ENCODE measurements at places on chromosomes 5 and 9.

DNA sequence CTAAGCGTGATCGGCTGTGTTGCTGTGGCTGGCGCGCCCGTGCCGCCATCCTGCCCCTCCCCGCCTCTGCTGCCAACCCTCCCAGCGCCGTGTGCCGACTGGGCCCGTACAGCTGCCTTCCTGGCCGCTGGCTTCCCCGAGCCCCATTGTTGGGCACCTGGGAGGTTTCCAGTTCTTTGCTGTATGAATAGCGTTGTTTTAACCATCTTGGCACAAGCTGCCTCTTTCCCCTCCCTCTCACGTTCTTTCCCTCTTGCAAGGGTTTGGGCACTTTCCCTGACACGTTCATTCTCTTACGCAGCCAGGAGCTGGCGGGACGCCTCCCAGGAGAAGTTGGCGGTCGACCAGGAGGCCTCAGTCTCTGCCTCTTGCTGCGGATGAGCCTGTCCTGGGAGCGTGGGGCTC, 43.1 kb upstream of the RXRA start:
- no peak for DNase-seq

DNA sequence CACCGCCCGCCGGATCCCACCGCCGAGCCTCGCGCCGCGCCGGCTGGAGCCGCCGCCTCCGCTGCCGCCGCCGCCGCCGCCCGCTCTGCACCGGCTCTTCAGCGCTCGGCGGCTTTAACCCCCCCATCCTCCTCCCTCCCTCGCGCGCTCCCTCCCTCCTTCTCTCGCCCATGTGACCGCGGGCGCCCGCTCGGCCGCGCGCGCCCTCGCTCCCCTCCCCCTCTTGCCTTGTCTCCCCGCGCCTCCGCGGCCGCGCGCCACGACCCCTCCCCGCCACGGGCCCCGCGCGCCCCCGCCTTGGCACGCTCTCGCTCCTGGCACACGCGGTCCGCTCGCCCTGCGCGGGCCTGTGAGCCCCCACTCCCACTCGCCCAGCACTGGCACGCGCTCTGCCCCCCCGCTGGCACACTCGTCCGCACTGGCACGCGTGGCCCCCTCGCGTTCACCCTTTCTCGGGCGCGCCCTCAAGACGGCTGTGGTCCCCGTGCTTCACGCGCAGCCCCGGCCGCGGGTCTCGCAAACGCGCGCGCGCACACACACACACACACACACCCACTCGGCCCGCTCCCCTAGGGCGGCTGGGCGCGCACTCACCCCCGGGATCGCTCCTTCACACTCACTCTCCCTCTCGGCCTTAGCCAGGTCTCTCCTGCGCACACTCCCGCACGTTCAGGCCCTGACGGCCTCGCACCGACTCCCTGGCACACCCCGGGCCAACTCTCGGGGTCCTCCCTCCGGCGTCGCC, at the start of gene CNTFR:
TSS of gene CNTFR (minus strand) at position 89 of the 745 bp plus-strand sequence. CDS start 20,743 bp downstream, outside the sequence.
- DNase-seq: peak; percentile 27

GRCh38 chr9:136625101-136626065, 37.3 kb upstream of the EGFL7 start:
- no peak for DNase-seq

DNA sequence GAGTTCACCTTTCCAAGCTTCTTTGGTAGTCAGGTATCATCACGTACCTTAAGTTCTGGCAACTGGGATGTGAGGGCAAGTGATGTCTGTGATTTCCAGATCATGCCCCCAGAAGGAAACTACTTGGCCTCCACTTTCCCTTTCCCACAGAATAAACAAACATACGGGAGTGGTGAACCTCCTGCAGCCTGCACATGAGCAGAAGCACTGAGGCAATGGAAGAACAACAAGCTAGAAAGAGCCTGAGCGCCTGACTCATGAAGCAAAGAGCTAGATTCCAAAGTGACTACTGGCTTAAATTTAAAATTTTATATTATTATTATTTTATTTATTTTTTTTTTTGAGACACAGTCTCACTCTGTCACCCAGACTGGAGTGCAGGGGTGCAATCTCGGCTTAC, 35.0 kb downstream of the ARL15 start:
- no peak for DNase-seq

DNA sequence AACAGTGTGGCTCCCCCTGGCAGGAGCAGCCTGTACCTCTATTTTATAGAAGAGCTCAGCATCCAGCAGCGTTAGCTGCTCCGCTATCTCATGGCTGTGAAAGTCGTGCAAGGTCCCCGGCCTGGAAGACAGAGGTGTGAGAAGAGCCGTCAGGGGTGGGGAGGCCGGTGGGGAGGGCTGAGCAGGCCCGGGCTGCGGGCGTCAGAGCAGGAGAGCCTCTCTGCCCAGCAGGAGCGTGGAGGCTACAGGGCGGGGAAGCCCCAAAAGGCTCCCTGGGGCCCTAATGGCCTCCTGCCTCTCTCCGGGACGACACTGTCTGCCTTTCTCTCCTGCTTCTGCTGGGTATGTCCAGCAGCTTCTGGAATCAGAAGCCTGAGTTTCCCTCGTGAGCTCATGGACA, 42.6 kb downstream of the PRRT1B start:
- no peak for DNase-seq

- DNase-seq: no peak
Measured at GRCh38 chr5:140992828-140993227, 26.6 kb downstream of the PCDHAC2 start.

DNA sequence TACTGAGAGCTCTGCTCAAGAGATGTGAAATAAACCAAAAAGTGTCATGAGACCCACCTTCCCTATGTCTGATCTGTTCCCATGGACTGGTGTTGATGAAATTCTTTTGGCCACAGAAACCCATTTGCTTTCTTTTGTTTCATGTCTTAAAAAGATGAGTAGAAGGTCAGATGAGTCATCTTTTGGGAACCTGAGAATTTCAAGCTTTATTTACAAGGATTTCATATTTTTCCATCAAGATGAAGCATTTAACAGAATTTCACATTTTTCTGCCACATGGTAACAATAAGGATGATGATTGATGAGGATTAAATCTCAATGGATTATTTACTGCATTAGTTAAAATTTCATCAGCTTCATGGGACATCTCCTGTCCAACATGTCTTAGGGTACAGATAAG, 337.8 kb downstream of the DEPDC1B start:
- no peak for DNase-seq

DNA sequence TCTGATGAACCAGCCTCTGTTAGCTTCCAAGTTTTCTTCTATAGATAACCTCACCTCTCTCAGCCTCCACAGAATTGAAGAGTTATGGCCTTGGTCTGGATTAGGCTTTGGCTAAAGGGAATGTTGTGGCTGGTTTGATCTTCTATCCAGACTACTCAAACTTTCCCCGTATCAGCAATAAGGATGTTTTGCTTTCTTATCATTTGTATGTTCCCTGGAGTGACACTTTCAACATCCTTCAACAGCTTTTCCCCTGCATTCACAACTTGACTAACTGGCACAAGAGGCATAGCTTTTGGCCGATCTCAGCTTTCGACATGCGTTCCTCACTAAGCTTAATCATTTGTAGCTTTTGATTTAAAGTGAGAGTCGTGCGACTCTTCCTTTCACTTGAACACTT, 28.1 kb upstream of the GNE start:
- DNase-seq: no peak

GRCh38 chr9:81849631-81850259, 78.5 kb upstream of the SPATA31D4 start:
- DNase-seq: no peak

DNA sequence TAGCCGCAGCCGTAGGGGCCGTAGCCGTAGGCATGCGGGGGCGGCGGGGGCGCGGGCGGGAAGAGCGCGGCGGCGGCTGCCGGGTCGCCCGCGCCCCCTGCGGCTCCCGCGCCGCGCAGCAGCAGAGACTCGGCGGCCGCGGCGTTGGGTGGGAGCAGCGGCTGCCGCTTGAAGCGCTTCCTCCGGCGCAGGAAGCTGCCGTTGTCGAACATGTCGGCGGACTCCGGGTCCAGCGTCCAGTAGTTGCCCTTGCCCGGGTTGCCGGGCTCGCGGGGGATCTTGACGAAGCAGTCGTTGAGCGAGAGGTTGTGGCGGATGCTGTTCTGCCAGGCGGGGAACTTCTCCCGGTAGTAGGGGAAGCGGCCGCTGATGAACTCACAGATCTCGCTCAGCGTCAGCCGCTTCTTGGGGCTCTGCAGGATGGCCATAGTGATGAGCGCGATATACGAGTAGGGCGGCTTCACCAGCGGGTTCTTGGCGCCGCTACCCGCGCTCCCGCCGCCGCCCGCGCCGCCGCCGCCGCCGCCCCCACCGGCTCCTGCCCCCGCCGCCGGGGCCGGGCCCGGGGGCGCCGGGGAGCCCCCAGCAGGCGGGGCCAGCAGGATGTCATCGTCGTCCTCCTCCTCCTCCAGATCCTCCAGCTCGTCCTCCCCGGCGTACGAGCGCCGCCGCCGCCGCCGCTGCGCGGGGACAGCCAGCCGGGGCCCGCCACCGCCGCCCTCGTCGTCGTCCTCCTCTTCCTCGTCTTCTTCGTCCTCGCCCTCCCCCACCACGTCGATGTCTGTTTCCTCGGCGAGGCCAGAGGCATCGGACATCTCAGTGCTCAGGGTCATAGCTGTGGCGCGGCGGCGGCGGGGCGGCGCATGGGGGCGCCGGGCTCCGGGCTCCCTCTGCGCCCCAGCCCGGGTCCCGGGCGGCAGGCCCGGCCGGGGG, 781 bp downstream of the FOXD1 start:
- no peak for DNase-seq

GRCh38 chr5:151096001-151096373, 15.2 kb upstream of the TNIP1 start:
- no peak for DNase-seq

- DNase-seq: no peak
Measured at GRCh38 chr9:20945269-20945668, 86.2 kb downstream of the HACD4 start.

- no peak for DNase-seq
Measured at GRCh38 chr5:14793851-14794250, 77.7 kb downstream of the ANKH start.

DNA sequence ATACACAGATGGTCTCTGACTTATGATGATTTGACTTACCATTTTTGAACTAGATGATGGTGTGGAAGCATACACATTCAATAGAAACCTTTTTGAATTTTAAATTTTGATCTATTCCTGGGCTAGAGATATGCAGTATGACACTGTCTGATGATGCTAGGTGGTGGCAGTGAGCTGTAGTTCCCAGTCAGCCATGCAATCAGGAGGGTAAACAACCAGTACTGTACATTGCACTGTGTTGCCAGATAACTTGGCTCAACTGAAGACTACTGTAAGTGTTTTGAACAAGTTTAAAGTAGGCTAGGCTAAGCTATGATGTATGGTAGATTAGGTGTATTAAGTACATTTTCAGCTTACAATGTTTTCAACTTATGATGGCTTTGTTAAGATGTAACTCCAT, 859.1 kb upstream of the ARRDC3 start:
- no peak for DNase-seq

DNA sequence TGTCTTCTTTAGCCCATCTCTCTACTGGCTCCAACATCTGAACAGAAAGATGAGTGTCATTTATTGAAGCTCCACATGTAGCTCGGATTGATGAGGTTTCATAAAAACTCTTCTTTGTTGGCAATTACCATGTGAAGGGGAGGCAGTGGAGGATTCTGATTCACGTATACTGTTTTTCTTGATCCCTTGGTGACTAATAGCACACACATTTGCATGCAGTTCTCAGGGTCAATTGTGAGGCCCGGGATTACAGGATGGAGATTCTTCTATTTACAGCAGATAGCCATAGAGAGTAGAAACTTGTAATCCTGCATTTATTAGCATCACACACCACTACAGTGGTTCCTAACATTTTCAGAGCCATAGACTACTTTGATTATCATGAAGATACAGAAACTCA, 133.2 kb upstream of the MARCHF11 start:
- no peak for DNase-seq

- no peak for DNase-seq
Measured at GRCh38 chr5:159362220-159362619, 31.9 kb upstream of the IL12B start.

DNA sequence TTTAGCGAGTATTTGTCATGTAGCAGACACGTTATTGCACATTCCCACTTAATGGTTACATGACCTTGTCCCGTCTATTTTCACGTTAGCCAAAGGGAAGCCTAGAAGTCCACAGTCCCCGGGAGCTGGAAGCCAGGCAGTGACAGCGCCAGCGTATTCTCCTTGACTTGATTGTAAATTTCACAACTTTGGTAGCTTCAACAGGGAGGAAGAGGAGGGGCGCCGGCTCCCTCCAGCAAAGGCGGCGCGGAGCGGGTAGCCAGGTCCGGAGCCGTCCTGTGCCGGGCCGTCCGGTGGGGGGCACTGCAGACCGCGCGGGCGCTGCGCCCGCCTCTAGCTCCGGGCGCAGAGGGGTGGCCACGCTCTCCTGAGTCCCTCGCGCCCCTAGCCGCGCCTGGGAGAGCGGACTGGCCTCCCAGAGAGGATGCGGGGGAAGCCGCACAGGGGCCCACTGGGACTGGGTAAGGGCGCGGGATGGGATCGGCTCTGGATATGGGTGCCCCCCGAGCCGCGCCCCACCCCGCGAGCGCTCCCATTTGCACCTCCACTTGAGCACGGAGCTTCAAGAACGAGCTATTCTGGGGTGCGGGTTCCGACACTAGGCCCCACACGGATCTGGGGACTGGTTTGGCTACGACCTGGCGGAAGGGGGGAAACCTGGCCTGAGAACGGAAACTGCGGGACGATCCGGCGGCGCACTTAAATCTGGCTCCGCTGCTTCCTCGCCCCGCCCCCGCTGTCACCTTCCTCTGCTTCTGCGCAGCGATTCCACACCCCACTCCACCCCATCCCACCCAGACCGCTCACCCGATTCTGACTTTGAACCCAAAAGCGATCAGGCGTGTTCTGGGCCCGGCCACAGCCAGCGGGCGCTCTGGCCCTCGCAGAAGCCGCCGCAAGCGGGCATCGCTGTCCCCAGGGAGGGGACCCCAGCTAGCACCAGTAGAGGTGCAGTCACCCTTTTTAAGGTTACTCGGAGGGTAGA, 23.8 kb downstream of the KLF4 start:
- DNase-seq: no peak

DNA sequence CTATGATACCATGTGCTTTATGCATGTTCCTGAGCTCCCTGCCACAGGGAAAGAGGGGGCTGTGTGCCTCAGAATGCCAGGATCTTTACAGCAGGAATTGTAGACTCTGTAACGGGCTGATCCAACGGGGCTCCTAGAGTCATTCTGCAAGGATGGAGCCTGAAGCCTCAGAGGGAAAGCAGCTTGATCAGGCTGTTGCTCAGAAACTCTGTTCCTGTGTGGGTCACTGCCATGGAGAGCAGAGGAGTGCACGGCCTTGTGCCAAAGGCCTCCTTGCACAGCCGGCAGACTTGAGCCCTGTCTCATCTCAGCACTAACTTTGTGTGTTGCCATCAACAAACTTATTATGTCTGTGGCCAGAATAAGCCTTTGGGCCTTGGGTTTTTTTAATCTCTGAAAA, 51.8 kb downstream of the AMBP start:
- no peak for DNase-seq

DNA sequence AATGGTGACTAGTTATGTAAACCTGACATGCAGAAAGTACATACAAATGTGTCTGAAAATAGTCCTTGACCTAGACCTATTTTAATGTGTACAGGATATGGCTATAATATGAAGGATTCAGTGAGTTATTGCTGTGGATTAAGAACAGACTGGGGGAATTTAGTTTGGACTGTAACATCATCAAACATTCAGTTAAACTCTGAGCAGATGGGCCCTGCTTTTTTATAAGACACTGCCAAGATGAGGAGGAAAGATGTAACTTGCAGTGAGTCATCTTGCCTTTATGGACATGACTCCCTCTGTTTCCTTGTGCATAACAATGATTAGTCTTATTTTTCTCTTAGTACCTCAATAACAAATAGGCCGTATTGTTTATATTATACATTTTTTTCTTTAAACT, 12.2 kb downstream of the PPP3R2 start:
- no peak for DNase-seq

GRCh38 chr5:9776525-9776924, 146.4 kb upstream of the TAS2R1 start:
- DNase-seq: no peak

- DNase-seq: no peak
Measured at GRCh38 chr5:14147210-14147609, 4.1 kb downstream of the TRIO start.

All from stimulated activated CD4-positive, alpha-beta T cell treated with anti-CD3 and anti-CD28 coated beads, Interleukin-4, amount 100 ng/mL, for 4 hours (primary cell).